ENCODE measurements at places on chromosomes 12 and 14.
A peak's percentile ranks its signal among the peaks of the same experiment; 100 is the strongest.

DNA sequence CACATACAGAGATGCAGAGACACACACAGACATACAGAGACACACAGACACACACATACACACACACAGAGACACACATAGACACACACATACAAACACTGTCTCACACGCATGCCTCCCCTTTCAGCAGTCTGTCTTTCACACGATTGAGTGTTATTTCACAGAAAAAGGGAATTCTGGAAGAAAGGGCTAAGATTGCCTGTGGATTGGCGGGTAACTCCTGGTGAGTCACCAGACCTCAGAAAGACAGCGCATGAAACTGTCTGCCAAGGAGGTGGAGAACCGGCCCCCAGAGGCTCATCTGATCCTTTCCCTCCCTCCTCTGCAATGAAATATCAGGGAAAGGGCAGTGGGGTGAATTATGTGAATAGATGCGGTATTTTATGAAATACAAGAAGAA lies 127.2 kb upstream of the GSC start:
- no peak for DNase-seq

DNA sequence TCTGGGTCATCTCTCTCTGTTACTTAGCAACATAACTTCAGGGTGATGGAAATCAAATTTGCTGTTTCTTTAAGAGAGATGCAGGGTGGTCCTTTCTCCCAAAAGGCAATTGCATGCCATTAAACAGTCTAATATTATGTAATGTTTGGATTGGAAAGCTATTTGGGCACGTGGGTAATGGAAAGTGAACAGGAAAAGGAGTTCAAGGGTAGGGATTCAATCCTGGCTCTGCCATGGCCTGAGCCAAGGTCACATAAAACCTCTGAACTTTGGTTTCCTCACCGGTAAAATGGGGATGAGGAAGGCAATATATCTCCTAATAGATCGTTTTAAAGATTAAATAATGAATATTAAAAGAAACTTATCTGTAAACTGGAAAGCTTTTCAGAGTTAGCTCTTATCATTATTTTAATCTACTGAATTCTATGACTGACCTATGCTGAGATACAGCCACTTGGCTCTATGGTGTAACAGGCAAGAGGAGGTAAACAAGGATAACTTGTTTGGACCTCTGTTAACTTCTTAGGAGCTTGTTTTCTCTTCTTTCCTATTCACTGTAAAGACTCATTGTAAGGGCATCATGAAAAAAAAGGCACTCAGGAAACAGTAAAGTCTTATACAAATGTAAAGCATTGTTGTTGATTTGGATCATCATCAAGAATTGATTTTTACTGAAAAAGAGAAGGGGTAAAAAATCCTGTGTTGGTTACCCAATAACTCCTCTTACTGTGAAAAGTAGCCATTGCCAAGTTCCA lies 55.7 kb upstream of the OVCH1 start:
- no peak for DNase-seq

GRCh38 chr12:96198965-96199364 lies 4.8 kb downstream of the ELK3 start:
- DNase-seq = no peak

GRCh38 chr12:7905071-7905470 lies 30.9 kb downstream of the SLC2A3 start:
- no peak for DNase-seq

DNA sequence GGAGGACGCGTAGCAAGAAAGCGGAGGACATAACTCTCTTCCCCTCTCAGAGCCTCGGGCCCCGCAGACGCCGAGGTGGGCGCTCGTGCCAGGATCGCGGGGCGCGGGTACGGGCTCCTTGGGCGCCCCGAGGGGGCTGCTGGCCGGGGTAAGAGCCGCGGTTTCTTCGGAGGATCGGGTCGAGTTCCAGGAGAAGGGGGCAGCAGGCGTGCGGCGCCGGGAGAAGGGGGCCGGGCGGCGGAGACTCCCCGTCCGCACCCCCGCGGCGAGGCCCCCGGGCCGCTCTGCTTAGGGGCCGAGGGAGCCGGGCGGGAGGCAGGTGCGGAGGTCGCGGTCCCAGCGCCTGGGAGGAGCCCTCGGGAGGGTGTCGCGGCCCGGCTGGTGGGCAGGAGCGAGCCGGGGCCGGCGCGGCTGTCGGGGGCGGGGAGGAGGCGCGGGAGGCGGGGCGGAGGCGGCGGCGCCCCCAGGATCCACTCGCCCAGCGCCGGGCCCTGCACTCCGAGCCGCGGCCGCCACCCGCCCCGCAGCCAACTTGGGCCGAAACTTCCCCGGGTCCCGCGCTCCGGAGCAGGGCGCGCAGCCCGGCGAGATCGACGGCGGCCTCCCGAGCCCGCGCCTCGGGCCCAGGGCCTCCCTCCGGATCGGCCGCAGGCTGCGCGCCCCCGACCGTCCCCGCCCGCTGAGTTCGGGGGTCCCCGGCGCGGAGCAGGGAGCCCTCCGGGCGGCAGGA lies 64.4 kb downstream of the FBXL14 start:
- peak; percentile 61 for DNase-seq

DNA sequence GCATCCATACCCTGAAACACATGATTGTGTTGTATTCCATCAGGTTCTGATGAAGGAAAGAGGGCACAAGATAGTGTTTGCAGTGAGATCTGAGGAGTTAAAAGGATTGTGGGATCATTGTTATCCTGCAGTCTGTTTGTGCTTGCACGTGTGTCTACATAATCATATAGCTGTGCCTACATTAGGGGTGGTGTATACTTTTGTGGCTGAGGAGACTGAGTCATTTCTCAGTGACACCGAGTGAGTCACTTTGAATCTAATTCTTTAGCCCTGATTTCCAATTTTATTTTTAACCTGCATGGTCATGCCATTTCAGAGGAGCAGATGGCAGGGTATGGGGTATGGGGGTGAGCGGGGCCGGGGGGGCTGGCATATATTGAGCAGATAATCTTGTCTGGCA lies 133.2 kb downstream of the ANO4 start:
- DNase-seq = no peak

DNA sequence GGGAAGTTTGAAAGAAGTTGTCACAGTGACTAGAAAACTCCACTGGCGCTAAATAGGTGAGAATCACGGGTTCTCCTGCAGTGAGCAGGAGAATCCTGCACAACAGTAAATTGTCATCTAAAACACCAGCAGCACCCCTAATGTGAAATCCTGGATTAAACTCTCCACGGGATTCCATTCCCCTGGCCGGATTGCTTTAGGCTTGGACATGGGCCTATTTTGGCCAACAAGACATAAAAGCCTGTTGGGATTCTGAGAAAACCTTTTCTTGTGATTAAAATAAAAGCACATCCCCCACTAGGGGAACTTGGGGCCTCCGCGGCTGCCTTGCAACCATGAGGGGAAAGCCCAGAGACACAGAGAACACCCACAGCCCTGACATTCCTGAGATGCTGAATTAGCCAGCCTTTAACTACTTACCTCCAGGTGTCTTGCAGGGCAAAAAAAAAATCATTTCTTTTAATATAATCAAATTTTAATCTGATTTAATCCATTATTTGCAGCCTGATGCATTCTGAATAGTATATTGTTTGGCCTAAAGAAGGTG lies 21.0 kb upstream of the TSPAN11 start:
- DNase-seq = no peak

DNA sequence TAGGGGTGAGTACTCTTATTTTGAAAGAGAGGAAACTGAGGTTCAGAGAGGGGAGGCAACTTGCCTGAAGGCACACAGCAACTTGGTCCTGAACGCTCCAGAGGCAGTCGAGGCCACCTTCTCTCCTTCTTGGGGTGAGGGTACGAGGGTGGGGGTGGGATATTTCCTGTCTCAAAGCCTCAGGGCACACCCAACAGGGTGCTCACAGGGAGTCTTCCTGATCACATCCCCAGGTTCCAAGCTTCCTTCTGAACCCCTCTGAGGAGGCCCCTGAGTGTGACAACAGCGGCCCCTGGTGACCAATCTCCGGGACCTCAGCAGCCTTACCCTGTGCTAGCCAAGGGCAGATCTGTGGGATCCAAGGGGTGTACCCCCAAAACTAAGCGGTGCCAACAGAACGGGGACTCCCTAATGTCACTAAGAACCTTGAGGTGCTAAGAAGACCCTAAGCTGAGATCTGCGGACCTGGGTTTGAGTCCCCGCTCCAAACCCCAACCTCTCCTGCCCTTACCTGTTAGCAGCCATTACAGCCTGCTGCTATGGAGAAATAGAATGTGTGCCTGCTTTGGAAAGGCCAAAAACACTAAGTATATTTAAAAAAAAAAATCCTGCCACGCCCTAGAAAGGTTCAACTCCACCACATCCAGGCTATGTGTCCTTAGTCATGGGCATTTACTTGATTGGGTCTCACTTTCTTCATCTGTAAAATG lies 57.9 kb downstream of the TRPV4 start:
- DNase-seq = peak; percentile 84

DNA sequence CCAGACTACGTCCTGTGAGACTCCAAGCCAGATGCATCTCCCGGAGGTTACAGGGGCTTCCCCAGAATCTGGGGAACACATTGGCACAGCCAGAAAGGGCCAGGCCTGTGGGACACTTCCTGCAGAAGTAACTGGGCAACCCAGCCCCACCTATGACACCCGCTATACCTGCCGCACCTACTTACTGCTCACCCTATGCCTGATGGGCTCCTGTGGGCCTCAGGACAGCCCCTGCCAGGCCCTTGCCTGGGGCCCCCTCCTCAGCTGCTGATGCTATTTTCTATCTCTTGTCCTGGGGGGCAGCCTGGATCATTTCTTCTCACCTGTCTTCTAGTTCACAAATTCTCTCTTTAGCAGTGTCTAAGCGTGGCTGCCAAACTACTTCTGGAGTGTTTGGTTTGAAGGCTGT lies 28.7 kb downstream of the JAG2 start:
- DNase-seq = no peak

DNA sequence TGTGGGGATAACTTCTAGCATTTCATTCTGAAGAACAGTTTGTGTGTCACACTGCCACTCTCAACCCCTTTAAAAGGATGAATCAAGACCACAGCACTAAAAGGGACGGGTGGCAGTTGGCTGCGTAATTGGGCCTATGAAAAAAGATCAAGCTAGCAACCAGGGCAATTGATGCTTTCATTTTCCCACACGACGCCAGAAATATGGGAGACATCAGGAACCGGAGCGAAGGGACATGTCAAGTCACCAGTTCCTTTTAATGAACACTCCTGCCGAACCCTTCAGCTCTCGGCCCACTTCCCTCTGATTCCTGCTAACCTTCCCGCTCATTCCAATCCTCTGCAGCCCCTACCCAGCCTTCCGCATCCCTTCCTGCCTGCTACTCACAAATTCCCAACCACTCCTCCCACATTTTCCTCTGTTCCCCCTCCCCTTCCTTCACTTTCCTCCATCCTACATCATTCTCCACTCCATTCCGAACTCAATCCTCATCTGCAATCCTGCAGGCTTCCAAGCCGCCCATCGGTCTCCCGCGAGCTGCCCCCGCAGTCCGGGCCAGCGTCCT lies 753 bp downstream of the CSRNP2 start:
- DNase-seq = no peak

GRCh38 chr12:54024127-54024526 lies 4.1 kb upstream of the HOXC6 start:
- no peak for DNase-seq

GRCh38 chr14:51073731-51074130 lies 21.2 kb downstream of the TRIM9 start:
- DNase-seq = no peak

- DNase-seq = no peak
Observed at GRCh38 chr12:123071857-123072256, 79.0 kb downstream of the PITPNM2 start.

DNA sequence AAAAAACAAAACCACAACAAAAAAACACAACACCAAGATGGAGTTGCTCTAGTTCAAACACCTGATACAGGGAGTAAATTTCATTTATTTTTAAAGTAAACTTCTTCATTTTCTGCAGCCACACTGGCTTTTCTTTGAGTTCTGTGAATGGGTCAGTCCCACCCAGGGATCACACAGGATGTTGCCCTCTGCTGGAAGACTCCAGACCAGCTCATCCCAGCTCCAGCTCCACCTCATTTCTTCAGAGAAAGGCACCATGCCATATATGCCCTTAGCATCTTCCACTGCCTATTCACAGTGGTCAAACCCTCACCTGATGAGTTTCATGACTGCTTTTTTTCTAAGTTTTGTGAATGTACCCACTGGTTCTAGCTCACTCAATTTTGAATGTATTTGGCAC lies 8.0 kb downstream of the GLIPR1 start:
- DNase-seq = peak; percentile 30

DNA sequence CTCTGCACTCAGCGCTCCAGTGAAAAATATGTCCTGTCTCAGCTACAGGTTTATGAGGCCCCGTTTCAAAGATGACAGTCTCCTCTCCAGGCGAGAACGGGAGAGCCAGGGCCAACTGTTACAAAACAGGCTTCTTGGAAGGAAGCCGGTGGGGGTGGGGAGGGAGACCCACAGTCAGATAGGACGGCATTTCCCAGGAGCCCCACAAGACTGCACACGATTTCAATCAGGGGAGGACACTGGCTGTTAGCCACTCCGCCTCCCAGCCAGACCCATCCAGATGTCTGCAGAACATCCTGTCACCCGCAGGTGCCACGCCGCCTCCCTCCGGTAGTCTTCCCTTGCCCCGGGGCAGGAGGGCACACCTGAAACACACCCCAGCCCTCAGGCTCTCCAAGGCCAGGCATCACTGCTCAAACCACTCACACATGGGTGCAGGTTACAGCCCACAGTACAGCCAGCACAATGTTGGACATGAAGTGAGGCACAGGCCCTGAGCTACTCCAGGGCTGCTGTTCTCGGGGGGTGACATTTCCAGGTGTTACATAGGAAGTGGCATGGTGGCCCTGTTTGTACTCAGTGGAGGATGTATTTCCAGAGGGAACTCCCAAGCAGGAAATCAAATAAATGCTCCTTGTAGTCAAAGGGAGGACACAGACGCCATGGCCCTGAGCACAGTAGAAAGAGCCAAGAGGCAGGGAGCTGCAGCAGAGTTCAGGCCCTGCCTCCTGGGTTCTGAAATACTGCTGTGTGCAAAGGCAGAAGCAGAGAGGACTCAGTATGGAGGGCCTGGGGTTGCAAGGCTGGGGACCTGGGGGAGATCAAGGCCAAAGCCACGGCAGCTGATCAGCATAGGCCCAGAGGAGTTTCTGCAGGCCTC lies 138.1 kb downstream of the BCL11B start:
- no peak for DNase-seq

DNA sequence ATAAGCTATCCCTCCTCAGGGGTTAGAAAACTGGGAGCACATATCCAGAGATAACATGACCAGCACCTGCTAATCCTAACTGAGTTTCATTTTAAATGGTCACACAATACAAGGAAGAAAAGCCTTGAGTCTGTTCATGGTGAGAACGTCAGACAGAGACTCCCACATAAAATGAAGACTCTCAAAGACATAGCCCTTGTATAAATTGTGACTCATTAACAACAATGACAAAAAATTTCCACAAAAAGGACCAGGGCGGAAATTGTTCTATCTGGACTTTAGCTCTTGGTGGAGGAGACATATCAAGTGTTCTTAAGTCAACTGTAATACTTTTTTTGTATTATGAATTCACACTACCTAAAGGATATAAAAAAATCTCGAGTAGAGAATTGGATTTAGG lies 313.7 kb upstream of the DCN start:
- DNase-seq = no peak

Measured in mucosa of descending colon (tissue), 3 donors.